ENCODE measurements at places on chromosomes 2 and 18.

- peak; percentile 94 for DNase-seq
Observed at GRCh38 chr2:37631698-37632097, 39.7 kb downstream of the CDC42EP3 start.

GRCh38 chr18:12366784-12367183, 10.2 kb downstream of the AFG3L2 start:
- no peak for DNase-seq

GRCh38 chr2:173288561-173288960, 66.1 kb upstream of the CDCA7 start:
- no peak for DNase-seq

DNA sequence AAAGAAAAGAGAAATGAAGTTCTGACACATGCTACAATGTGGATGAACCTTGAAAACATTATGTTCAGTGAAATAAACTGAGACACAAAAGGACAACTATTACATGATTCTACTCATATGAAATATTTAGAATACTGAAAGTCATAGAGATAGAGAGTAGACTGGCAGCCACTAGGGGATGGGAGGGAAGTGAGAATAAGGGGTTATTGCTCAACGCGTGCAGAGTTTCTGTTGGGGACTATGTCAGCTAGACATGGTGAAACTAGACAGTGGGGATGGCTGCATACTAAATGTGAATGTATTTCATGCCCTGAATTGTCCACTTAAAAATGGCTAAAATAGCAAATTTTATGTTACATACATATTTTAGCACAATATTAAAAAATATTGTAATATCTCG, 108.7 kb upstream of the ATL2 start:
- DNase-seq = no peak

GRCh38 chr2:157848213-157848612, 27.9 kb downstream of the ACVR1 start:
- DNase-seq = no peak

DNA sequence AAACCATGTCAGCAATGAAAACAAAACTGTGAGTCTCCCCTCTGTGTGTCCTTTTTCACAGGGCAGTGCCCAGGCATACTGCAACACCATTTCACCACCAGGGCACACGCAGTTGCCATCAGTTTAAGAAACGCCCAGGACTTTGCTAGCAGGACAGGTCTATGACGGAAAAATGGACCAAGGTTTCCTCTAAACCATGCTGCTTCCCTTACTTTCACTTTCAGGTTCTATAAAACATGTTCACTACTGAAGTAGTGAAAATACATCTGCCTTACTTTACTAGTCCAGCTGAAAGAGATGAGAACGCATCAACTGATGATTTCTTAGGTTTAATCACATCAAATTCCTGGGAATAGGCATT, 110.5 kb downstream of the TCF4 start:
- no peak for DNase-seq

- DNase-seq = no peak
Observed at GRCh38 chr18:46222710-46223360, 118.7 kb downstream of the HAUS1 start.

- no peak for DNase-seq
Observed at GRCh38 chr2:58051445-58051844, 4.8 kb downstream of the VRK2 start.

- DNase-seq = no peak
Observed at GRCh38 chr18:28459587-28459986, 282.7 kb upstream of the CDH2 start.

- no peak for DNase-seq
Observed at GRCh38 chr2:63736354-63736753, 105.3 kb upstream of the UGP2 start.

DNA sequence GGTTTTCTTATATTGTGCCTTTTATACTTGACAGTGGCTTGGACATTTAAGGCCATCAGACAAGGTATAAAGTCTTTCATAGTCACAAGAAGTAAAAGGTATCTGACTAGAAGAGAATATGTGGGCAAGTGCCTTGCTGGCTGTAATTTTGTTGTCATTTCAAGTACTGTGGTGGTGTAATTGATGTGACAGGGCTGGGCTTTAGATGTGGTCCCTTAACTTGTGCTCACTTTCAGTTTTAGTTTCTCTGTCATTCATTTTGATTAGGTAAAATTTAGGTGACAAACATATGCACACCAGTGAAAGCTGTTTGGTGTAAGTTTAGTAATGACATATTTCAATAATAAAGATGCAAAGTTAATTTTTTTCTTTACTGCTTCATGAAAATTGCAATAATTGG, 31.2 kb upstream of the TBR1 start:
- DNase-seq = no peak

GRCh38 chr2:216044883-216045486, 31.6 kb upstream of the MREG start:
- no peak for DNase-seq

DNA sequence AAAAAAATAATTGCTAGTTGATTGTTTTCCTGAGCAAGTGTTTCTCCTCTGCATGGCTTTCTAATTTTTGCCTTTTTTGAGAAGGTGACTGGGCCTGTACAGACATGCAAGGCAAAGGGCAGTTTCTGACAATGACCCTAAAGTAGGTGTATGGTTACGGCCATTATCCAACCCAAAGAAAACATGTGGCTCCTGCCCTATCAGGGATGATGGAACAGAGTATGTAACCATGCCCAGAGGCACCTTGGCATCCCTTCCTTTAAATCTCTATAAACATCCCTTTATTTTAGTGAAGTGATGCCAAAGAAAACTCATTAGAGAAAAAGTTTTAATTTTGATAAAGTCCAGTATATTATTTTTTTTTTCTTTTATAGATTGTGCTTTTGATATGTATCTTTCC, 217.5 kb downstream of the LPIN1 start:
- no peak for DNase-seq

GRCh38 chr18:30927517-30928075, 114.9 kb downstream of the DSC3 start:
- no peak for DNase-seq

DNA sequence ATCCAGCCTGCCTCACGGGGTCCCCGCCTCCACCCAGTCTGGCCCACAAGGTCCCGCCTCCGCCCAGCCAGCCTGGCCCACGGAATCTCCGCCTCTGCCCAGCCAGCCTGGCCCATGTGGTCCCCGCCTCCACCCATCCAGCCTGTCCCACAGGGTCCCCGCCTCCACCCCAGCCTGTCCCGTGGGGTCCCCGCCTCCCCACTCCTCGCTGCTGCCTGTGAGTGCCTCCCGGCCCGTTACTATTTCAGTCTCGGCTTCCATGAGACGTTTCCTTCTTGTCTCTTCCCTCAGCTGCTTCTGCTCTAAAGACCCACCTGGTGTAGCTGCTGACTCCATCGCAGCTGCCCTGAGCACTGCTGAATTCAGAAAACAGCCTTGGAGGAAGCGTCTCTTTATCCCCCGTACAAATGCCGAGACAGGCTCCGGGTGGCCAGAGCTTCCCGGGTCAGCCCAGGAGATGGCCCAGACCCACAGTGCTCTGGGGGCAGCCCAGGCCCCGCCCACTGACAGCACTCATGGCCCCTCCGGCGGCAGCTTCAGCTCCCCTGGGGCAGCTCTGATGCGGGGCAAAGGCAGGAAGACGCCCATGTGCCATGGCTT, 69.8 kb downstream of the NFATC1 start:
- no peak for DNase-seq

- DNase-seq = no peak
Observed at GRCh38 chr2:227657199-227657845, 9.3 kb upstream of the SCYGR5 start.

DNA sequence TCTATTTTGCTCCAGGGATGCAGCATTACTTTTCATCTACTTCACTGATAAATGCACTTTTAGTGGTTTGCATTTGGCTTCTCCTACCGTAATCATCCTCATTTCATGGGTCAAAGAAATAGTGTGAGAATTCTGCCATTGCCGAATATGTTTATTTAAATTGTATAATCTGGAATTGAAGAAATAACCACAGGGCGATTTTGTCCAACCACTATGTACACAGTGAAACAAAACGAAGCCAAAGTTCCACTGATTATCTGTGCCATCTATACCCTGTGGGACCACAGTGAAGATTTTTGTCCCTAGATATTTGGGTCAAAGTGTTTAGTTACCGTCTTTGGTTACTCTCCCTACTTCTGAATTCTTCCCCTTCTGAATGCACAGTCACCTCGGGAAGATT, 888.6 kb upstream of the NRXN1 start:
- no peak for DNase-seq

DNA sequence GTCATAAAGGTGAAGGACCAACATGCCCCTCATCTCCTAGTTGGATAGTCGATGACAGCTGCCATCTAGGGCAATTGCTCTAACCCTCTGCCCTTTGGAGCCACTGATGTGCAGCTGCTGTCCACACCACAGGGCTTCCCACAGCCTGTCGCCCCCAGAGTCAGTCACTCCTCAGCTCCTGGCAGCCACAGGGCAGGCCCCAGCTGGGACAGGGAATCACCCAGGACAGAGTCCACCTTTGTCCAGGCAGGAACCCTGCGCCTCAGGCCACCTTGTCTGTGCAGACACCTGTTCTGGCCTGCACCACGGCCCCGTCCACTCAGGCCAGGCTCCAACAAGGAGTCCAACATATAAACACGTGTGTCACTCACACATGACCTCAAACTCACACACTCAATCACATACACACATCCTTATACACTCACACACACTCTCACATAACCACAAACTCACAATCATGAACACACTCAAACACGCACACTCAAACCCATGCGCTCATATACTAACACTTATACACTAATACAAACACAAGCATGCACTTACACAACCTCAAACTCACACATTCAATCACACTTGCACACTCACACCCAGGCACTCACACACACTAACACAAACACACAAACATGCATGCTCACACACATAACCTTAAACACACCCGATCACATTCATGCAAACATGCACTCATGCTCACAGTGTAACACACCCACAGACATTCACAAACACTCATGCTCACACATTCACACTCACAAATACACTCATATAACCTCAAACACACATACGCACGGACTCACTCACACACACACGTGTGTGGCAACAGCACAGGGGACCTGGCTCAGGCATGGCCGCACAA, 29.7 kb downstream of the HDAC4 start:
- DNase-seq = no peak

DNA sequence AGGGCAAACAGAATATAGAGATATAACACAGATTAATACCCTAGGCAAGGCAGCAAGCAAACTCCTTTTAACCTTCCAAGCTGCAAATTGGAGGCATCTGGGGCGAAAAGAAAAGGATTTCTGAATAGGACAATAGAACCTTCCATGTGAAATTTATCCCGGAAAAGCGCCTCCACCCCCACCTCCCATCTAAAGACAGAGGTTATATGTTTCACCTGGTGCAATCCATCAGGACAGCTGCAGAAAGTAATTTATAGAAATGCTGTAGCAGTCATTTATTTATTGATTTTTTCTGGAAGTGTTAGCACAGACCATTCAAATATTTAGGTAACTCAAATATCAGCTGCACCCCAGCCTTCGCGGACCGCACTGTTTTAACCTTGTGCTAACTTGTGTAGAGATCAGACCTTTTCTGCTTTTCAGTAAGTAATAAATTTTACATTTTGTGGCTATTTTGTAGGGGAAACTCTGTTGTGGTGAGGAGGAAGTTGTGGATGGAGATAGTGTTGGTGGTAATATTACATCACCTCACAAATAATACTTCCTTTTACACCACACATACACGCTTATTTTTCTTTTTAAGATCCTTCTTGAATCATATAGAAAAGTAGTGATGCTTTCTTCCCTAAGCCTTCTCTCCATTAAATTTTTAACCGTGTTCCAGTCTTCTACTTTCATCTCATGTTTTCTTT, 919.3 kb upstream of the CDH2 start:
- peak; percentile 88 for DNase-seq

- no peak for DNase-seq
Observed at GRCh38 chr2:51780353-51780752, 748.4 kb upstream of the NRXN1 start.

DNA sequence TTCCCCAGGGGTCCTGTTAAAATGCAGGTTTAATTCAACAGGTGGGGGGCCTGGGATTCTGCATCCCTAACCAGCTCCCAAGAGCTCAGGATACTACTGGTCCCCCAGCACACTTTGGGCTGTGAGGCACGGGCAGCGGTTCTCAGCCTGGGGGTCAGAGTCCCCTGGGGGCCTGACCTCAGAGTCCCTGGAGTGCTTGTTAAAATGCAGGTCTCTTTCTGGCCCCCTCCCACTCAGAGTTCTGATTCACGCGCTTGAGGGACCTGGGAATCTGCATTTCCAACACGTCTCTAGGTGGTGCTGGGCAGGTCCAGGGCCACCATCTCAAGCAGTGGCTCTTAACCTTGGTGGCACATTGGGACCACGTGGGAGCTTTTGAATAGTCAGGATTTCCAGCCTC, 2.8 kb upstream of the OTOS start:
- no peak for DNase-seq

DNA sequence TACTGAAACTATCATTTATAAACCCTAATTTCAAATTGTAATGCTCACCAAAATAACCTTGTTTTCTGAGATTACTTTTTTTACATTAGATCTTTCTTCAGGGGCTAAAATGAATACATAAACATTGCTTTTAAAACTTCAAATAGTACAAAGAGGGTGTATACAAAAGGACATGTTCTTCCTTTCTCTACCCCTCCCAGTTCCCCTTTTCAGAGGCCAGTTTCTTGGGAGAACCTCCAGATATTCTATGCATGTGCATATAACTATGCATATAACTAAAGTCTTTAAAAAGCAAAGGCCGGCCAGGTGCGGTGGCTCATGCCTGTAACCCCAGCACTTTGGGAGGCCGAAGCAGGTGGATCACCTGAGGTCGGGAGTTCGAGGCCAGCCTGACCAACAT, 10.6 kb upstream of the FAM117B start:
- DNase-seq = no peak

DNA sequence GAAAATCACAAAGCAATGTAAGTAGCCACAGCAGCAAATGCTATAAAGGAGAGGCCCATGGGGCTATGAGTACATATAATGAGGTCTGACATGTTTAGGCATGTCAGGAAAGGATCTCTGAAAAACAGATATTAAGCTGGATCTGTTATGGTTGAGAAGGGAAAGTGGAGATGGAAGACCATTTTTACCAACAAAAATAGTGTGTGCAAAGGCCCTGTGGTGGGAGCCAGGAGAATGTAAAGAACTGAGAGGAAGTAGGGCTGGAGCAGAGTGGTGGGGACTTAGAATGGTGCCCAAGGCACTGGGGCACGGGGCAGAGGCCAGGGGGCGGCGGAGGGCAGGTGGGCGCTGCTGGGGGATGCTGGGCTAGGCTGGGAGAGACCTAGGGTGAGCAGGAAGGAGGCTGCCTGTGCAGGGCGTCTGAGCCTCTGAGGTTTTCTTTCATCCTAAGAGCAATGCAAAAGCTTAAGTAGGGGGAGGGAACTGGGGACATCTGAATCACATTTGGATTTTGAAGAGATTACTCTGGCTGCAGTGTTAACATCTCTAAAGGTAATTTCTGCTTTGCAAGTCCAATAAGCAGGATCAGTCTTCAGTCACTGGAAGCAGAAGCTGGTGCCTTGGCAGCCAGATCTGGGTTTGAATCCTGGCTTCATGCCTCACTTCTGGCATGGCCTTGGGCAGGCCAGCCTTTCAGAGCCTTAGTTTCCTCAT, 4.9 kb upstream of the AGFG1 start:
- DNase-seq = no peak

GRCh38 chr18:77343846-77344510, 94.3 kb downstream of the GALR1 start:
- no peak for DNase-seq
